Mucosa of gallbladder (tissue), 1 donor: ENCODE measurements at places on chromosomes 1 and 21. TPM values are rescaled to one million over a fixed set of nuclear protein-coding genes. Genes with fewer than 3 reads are reported as not detected.

CACNA1S gene
- not detected for total RNA-seq

OR2AK2 gene
- not detected for total RNA-seq

CRABP2 gene
- total RNA-seq = 3.5 TPM

KLF17 gene
- total RNA-seq = not detected

FCRL6 gene
- total RNA-seq = 0.81 TPM

ALG6 gene
- 12.5 TPM for total RNA-seq

KRTAP12-2 gene
- total RNA-seq = not detected

FABP3 gene
- 13.3 TPM for total RNA-seq

ADAMTS5 gene
- 4.1 TPM for total RNA-seq

HIVEP3 gene
- total RNA-seq = 8.7 TPM

A3GALT2 gene
- total RNA-seq = not detected

WDR3 gene
- 10.8 TPM for total RNA-seq

OLIG1 gene
- not detected for total RNA-seq

TBX19 gene
- total RNA-seq = 3.4 TPM

- DNase-seq = no peak
Observed at GRCh38 chr1:18409609-18410237, 71.0 kb upstream of the KLHDC7A start.

DNA sequence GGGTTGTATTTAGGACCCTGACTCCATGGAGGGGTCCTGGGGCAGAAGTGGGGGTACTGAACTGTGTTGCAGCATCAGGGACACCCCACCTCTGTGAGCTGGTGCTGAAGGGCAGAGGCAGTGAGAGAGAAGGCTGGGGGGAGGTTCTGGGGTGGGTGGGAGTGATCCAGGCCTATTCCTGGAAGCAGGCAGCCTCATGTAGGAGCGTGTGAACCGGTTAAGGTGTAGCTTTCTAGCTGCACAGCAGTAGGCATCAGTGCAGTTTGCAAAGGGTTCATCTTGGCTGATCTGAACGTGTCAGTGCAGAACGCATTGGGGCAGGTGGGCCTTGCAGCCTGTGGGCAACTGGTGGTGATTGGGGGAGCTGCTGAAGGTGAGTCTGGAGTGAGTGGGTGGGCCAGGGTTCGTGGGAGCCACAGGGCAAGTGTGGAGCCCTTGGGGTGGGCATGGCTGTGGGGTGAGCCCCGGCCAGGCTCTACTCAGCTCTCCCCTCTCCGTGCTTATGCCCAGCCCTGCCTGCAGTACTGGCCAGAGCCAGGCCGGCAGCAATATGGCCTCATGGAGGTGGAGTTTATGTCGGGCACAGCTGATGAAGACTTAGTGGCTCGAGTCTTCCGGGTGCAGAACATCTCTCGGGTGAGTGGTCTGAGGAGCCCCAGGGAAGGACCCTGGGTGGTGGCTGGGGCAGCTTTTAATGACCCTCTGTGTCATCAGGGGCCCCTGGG, 86.7 kb downstream of the PTPRU start:
- DNase-seq = no peak

GRCh38 chr1:27052527-27052926, 39.9 kb upstream of the TENT5B start:
- no peak for DNase-seq

DNA sequence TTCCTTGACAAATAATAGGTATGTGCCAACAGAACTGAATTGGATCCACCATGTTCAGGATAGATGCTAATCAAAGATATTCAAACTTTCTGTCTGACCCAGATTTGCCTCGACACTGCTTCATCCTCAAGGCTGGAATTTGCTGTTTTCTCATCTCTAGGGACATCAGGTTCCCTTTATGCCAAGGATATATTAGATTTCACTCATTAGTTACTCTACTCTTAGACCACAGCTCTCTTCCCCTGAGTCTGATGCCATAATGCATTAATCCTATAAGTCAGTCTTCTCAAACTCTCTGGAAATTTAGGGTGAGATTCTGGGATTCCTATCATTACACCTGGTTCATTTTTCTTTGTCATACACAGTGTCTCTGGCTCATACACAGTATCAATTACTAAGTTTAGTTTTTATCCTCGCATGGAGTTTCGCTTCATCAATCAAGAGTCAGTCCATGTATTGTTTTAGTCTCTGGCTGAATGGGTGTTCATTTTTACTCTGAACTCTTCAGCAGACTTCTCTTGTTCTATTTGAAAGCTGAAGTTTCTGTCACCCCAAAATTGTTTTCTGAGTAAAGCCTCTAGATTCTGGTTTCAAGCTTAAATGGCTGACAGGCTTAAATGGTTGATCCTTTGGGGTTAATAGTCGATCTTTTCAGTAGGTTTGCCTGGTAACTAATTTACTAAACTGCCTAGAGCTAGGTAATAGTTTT, 9.3 kb upstream of the DCAF6 start:
- no peak for DNase-seq

DNA sequence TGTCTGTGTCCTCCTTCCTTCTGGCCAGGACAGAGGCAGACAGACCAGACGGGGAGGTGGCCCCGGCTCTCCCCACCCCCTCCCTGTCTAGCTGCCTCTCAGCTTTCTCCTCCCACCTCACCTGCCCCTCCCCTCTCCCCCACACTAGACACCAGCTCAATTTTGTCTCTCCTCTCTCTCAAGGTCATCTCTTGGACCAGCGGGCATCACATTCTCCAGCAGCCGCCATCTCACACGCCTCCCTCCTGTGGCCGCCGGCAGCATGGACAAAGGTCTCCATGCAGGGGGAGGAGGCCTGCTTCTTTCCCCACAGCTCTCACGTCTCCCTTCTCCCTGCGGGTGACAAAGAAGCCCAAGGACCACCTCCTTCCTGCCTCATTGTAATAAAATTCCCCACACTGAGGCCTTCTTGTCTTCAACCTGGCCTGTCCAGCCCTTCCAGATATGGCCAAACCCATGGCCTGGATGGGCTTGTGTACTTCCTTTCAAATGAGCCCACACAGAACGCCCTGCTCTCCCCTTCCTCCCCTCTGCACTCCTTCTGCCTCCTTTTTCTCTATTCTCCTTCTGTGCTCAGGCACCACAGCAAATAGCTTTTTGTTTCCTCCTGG, 14.6 kb downstream of the OPTC start:
- DNase-seq = no peak

DNA sequence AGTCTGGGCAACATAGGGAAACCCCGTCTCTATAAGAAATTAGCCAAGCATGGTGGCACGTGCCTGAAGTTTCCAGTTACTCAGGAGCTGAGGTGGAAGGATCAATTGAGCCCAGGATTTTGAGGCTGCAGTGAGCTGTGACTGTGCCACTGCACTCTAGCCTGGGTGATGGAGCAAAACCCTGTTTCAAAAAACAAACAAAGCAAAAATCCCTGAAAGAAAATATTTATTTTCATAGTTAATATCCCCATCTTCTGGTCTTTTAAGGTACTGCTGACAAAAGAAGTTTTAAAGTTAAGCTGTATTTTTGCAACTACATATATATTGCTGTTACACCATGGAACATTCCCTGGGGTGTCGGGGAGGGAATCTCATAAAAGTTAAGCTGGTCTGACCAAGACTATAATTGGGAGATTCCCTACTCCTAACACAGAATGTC, 26.0 kb downstream of the VAMP4 start:
- DNase-seq = no peak

GRCh38 chr1:218898921-218899320, 274.8 kb upstream of the LYPLAL1 start:
- DNase-seq = no peak

GRCh38 chr1:64948905-64949833, 17.2 kb downstream of the JAK1 start:
- DNase-seq = no peak

- DNase-seq = no peak
Observed at GRCh38 chr1:116001739-116002487, 25.6 kb downstream of the SLC22A15 start.

GRCh38 chr1:235075048-235075776, 53.4 kb downstream of the TOMM20 start:
- DNase-seq = peak; percentile 49

- DNase-seq = no peak
Observed at GRCh38 chr1:87981810-87982209, 653.1 kb downstream of the LMO4 start.

GRCh38 chr1:121413821-121414220, 229.0 kb downstream of the SRGAP2C start:
- no peak for DNase-seq

DNA sequence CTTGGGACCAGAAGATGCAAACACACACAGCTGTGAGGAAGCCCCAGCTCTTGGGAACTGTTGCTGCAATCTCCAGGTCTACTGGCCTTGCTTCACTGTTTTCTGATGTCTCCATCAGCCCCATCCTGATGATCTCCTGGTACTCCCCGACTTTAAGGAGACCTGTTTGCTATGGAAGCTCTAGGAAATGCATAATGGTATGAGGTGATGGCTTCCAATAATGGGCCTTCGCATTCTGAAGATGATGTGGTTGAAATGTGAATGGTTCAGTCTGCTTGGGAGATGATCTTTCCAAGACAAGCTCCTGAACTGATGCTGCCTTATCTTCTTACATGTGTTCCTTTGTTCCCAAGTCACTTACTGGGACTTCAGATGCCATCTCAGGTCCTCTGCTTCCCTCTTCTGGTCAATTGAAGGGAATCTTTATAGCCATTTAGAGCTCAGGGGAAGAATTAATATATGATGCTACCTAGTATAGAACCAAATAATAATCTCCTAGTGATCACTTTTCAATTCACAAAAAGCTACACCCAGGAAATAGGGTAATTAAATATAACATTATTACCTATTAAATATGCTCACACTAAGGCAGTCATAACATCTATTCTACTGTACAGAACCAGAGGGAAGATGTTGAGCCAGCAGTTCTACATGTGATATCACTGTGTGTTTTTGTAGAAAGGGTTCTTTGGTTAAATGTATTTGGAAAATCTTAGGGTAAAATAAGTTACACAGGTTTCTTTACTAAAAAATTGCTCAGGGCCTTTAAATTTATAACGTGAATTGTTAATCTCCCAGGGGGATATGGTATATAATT, 73.9 kb upstream of the VTCN1 start:
- peak; percentile 20 for DNase-seq

- DNase-seq = no peak
Observed at GRCh38 chr21:37797403-37797802, 118.9 kb downstream of the KCNJ6 start.

- no peak for DNase-seq
Observed at GRCh38 chr1:54372978-54373377, 33.2 kb downstream of the SSBP3 start.

DNA sequence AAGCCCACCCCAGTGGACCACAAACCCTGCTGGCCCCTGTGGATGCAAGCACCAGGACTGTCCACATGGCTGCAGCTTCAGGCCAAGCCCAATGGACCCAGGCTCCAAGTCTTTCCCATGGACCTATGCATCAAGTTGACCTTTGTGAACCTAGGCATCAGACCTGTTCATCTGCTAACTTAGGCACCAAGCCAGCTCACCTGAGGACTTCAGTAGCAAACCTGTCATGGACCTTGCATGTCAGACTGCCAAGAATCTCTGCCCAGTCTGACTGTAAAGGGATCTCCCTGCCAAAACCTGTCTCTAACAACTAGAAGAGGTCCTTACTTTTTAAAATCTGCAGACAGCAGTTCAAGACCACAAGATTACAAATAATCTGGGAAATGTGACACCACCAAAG, 37.8 kb downstream of the FMO3 start:
- no peak for DNase-seq

- DNase-seq = no peak
Observed at GRCh38 chr21:41907496-41908258, 28.5 kb upstream of the PRDM15 start.

GRCh38 chr1:177035586-177035985, 128.9 kb downstream of the ASTN1 start:
- DNase-seq = no peak

- no peak for DNase-seq
Observed at GRCh38 chr1:180217006-180217405, 13.1 kb upstream of the LHX4 start.

GRCh38 chr1:201917362-201918033, 28.8 kb downstream of the SHISA4 start:
- peak; percentile 51 for DNase-seq

GRCh38 chr1:230143534-230143933, 76.5 kb downstream of the GALNT2 start:
- no peak for DNase-seq
